Adipose tissue (tissue), 3 donors: ENCODE measurements at places on chromosomes 16 and 17. TPM values are rescaled to one million over a fixed set of nuclear protein-coding genes. Genes with fewer than 3 reads are reported as not detected.

The GPR139 gene
- polyA plus RNA-seq, result not detected

The TLCD1 gene
- 2.4 TPM for polyA plus RNA-seq

The C16orf89 gene
- polyA plus RNA-seq, result 19.9 TPM

The SLX1A gene
- polyA plus RNA-seq, result 44.0 TPM

The KCNAB3 gene
- polyA plus RNA-seq, result 0.77 TPM

The SDR42E2 gene
- not detected for polyA plus RNA-seq

The ALG1 gene
- polyA plus RNA-seq, result 15.7 TPM

The DNAI2 gene
- polyA plus RNA-seq, result not detected

The RASL10B gene
- polyA plus RNA-seq, result 21.1 TPM

The CCL1 gene
- polyA plus RNA-seq, result not detected

The UMOD gene
- polyA plus RNA-seq, result 0.76 TPM

The SKAP1 gene
- polyA plus RNA-seq, result 1.4 TPM

The TBC1D3K gene
- not detected for polyA plus RNA-seq

The KRT33B gene
- polyA plus RNA-seq, result not detected

The CDH1 gene
- 69.4 TPM for polyA plus RNA-seq

The SCNN1G gene
- polyA plus RNA-seq, result not detected

The CEP295NL gene
- 0.15 TPM for polyA plus RNA-seq

The MPV17L gene
- polyA plus RNA-seq, result 2.2 TPM

The CHST6 gene
- polyA plus RNA-seq, result 0.04 TPM

The PMFBP1 gene
- polyA plus RNA-seq, result 1.5 TPM

The RSPRY1 gene
- 9.2 TPM for polyA plus RNA-seq

The EVI2B gene
- 1.5 TPM for polyA plus RNA-seq

The FOXN1 gene
- polyA plus RNA-seq, result 0.03 TPM

The CETP gene
- 0.89 TPM for polyA plus RNA-seq

The CD79B gene
- polyA plus RNA-seq, result 2.7 TPM

The KRTAP2-3 gene
- polyA plus RNA-seq, result not detected

The CLDN7 gene
- 6.7 TPM for polyA plus RNA-seq

The MMP28 gene
- 32.2 TPM for polyA plus RNA-seq

The KRT36 gene
- not detected for polyA plus RNA-seq

The TMEM114 gene
- polyA plus RNA-seq, result not detected

The CCL7 gene
- 6.6 TPM for polyA plus RNA-seq

The TNFRSF13B gene
- polyA plus RNA-seq, result 0.14 TPM

The FOXJ1 gene
- polyA plus RNA-seq, result not detected

The ZMYND15 gene
- polyA plus RNA-seq, result 0.90 TPM

The SLC4A1 gene
- not detected for polyA plus RNA-seq

The NLRC5 gene
- 7.3 TPM for polyA plus RNA-seq
